Chondrocyte (in vitro differentiated cells): ENCODE measurements at places on chromosomes 5 and 9. TPM values are rescaled to one million over a fixed set of nuclear protein-coding genes. Genes with fewer than 3 reads are reported as not detected.

Gene SCGB3A2
- not detected in 3 replicates for total RNA-seq

Gene OTP
- not detected in 3 replicates for total RNA-seq

Gene SPINK4
- total RNA-seq, result not detected in 3 replicates

Gene LHX3
- total RNA-seq, result not detected in 3 replicates

Gene PCDHB1
- 0.05 TPM in 1 of 3 replicates, not detected in the others for total RNA-seq

Gene COL15A1
- 5.2 to 7.1 TPM (median 5.4 TPM) in 3 replicates for total RNA-seq

GRCh38 chr9:76018761-76019160 is 128.3 kb downstream of the PCSK5 start:
- DNase-seq, result no peak

- no peak for DNase-seq
Observed at GRCh38 chr9:81906671-81907070, 21.6 kb upstream of the SPATA31D4 start.

DNA sequence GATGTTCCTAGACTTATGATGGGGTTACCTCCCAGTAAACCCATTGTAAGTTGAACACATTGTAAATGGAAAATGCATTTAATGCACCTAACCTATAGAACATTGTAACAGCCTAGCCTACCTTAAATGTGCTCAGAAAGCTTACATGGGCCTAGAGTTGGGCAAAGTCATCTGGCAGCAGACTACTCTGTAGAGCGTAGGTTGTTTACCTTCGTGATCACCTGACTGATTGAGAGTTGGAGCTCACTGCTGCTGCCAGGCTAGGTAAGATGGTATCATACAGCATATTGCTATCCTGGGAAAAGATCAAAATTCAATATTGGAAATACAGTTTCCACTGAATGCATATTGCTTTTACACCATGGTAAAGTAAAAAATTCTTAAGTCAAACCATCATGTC is 95.4 kb downstream of the HTR4 start:
- DNase-seq, result no peak

GRCh38 chr5:14351845-14352712 is 208.9 kb downstream of the TRIO start:
- no peak for DNase-seq

- no peak for DNase-seq
Observed at GRCh38 chr5:144122641-144123040, 47.8 kb downstream of the YIPF5 start.

GRCh38 chr5:95928724-95929253 is 32.9 kb downstream of the ELL2 start:
- DNase-seq, result no peak

- DNase-seq, result no peak
Observed at GRCh38 chr9:3386753-3387152, 139.0 kb downstream of the RFX3 start.

DNA sequence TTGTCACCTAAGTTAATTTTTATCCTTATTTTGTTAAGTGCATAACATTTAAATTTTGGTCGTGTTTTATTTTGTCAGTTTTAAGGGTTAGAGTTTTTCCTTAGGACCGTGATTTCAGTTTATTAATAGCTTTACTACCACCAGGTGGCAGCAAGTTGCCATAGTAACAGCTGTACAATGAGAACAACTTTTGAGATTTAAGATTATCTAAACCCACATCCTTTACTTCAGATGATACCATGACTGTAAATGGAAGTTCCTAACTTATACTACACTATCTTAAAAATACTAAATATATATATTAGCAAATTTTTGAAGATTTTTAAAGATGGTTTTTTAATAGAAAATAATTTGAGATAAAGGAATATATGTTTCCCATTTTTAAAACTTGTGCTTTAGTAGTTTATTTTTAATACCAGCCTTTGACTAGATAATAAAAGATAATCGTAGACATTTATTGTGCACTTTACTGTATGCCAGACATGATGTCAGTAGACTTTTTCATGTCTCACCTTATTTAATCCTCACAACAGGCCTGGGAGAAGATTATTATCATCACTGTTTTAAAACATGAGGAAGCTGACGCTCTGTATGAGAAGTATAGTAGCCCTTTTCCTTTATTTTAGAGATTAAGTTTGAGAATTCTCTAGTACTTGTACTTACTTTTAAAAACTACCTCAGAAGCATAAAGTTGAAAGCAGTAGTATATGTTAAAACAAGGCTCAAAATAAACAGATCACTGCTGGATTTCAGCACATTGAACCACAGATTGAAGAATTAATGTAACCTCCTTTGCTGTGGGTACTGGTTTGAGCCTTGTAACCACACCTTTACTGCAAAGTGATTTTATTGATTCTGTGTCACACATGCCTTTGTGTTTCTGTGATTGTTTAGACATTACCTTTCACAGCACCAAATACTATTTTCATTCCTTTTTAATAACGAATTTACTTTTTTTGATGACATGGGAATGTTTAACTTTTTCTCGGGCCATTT is 27.5 kb downstream of the SREK1 start:
- no peak for DNase-seq

GRCh38 chr5:144598451-144599068 is 427.9 kb downstream of the KCTD16 start:
- DNase-seq, result no peak

- DNase-seq, result no peak
Observed at GRCh38 chr5:43543434-43543833, 13.4 kb downstream of the PAIP1 start.

GRCh38 chr5:39117401-39117800 is 43.2 kb upstream of the RICTOR start:
- no peak for DNase-seq
